ENCODE measurements at places on chromosomes 5 and 9.

GRCh38 chr5:6820851-6821479, 107.7 kb downstream of the TENT4A start:
- peak; percentile 75 for DNase-seq

DNA sequence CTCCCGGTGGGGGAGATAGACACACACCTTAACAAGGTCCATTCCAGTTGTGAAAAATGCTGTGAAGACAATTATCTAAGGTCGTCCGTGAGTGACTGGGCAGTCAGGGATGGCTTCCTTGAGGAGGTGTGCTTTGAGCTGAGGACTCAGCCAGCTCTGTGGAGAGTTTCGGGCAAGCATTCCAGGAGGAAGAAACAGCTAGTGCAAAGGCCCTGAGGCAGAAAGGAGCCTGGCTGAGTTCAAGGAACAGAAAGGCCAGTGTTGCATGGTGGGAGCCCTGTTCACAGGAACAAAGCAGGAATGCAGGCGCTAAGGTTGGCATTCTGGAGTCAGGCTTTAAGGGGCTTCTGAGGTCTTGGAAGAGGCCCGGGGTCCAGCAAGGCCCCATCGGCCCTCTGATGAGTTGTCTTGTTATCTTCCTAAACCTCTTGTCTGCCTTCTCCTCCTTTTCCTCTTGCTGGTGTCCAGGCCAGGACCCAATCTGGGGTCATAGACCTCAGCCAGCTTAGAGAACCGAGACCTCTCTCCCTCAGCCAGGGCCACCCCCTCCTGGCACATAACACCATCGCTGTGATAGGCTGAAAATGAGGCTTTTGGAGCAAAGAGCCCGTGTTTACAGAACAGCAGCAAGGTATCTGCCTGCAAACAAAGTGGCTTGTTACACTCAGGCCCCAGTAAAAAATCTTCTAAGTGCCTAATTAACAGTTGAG, 270.2 kb upstream of the MVB12B start:
- no peak for DNase-seq

DNA sequence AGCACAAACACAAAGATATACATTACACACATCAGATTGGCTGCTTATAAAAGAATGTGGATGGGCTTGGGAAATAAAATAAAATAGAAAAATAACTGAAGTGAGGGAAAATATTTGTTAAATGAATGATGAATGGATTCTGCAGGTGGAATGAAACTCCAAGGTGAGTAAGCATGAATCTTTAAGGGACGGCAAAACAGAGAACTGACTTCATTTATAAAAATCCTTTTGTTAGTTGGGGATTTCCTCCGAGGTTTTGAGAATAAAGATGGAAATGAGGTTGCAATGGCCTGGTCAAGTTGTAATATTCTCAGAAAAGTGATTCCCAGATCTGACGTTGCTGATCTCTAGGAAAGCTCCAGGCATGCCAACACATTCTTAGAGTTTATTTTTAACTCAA, 20.9 kb upstream of the SEMA6A start:
- no peak for DNase-seq

DNA sequence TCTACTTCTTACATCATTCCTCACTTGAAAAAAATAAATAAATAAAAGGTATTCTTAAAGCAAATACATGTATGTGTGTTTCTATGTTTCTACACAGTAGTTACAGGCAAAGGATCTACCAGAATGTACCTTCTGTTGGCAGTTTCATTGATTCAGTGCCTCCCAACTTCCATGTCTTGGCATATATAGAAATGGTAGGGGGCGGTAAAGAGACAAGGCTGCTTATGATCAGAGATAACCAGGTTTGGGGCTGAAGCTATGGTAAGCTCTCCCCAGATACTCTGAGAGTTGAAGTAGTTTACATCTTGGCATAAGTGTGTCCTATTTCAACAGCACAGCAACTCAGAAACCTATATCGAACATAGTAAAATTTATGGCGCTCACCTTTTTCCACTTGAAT, 1075.4 kb upstream of the C9orf72 start:
- no peak for DNase-seq

DNA sequence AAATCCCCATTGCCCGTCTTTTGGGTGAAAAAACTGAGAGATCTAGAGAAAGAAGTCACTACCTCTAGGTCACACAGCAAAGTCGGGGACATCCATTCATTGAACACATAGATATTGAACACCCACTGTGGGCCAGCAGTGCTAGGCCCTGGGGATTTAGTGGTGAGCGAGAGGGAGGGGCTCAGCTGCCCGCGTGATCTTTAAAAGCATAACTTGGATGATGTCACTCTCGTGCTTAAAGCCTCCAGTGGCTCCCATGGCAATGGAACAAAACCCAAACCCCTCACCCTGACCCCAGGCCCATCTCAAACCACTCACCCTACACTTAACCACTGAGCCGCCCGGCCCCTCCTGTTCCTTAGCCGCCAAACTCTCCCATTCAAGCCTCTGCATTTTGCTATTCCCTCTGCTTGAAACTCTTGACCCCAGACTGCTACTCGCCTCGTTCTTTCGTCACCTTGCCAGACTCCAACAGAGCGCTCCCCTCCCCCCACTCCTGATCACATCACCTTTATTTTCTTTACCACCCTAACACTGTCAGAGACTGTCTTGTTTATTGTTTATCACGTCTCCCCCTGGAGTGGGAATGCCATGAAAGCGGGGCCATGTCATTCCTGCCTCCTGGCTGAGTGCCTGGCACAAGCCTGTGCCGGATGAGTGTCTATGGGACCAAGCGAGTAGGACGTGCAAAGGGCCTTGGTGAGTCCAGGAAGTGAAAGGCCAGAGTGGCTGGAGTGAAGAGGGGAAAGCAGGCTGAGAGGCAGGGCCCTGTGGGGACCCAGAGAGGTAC, 710 bp upstream of the PIP5KL1 start:
- DNase-seq: peak; percentile 50

- DNase-seq: no peak
Observed at GRCh38 chr5:65329266-65329665, 152.5 kb downstream of the ADAMTS6 start.

- DNase-seq: no peak
Observed at GRCh38 chr9:8858596-8859161, 1059.1 kb upstream of the DMAC1 start.

GRCh38 chr5:72511366-72511765, 4.2 kb upstream of the ZNF366 start:
- DNase-seq: peak; percentile 15

- DNase-seq: no peak
Observed at GRCh38 chr9:123016631-123017030, 16.8 kb upstream of the GPR21 start.
